ENCODE measurements at places on chromosomes 2 and 18. TPM values are rescaled to one million over a fixed set of nuclear protein-coding genes. Genes with fewer than 3 reads are reported as not detected.

GRCh38 chr18:51051105-51051712 is 21.2 kb downstream of the SMAD4 start:
- peak overlapping the region; percentile 73 for H3K27ac ChIP-seq
- H3K36me3 ChIP-seq = peaks cover 35% of the 10 kb centered on the region
- H3K4me3 ChIP-seq = no peak overlapping the region

The FOXD4L1 gene
- total RNA-seq = 0.09 TPM

DNA sequence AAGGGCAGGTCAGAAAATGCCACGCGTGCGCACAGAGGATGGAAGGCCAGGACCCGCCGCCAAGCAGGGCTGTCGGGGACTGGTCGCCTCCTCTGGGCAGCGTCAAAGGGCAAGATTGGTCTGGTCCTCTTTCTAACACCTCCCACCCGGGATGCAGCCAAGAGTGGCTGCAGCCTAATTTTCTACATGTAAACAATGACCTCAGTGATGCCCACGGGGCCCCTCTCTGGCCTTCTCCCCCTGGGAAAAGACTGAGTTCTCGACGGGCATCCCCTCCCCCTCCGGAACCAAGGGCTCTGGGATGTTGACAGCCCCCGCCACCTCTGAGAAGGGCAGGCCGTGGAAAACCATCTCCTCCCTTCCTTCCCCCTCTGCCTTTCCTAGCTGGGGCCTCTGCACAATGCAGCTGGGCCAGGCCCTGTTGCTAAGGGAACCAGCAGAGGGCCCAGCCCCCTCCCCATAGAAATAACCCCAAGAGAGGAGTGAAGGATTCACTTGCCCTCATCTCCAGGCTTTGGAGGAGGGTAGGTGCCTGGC is 80.0 kb upstream of the ZNF532 start:
- no peaks in the 10 kb centered on the region for H3K27me3 ChIP-seq
- H3K4me1 ChIP-seq = peaks cover 55% of the 10 kb centered on the region
- H3K36me3 ChIP-seq = no peaks in the 10 kb centered on the region

DNA sequence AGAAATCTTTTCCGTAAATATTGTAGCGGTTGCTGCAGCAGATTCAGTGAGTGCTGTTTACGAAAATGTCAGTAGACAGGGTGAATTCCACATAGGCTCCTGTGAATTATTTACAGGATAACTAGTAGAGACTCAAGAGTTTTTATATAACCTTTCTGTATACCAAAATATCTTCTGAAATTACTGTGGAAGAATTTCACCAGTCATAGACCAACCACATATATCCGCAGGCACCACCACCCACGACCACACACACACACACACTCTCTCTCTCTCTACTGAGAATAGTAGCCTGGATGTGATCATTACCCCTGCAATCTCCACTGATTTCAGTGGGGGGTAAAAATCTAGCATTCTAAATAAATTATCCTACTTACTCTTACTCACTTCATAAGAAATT is 341.8 kb downstream of the RBM43 start:
- H3K4me3 ChIP-seq = no peak overlapping the region
- H3K27ac ChIP-seq = no peak overlapping the region
- peaks cover 7% of the 10 kb centered on the region for H3K4me1 ChIP-seq
- DNase-seq = no peak
- H3K36me3 ChIP-seq = peaks cover 12% of the 10 kb centered on the region
- no peaks in the 10 kb centered on the region for H3K27me3 ChIP-seq

The ARID5A gene
- total RNA-seq = 8.5 TPM

DNA sequence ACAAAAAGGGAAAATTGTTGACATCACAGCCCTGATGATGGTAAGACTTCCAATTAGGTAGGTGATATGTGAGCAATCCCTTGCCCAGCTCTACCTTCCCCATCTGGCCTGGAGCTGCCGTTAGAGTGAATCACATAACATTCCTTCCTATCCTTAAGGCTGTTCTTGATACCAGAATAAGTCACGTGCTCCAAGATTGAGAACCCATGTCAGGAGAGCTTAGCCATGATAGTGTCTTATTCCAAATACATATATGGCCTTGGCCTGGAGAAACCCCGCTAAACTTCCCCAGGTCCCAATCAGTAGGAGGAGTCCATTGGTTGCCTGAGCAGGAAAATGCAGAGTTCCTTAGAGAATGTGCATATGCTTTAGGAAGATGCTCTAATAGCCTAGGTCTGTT is 70.0 kb upstream of the ACVR2A start:
- no peak overlapping the region for H3K27ac ChIP-seq
- DNase-seq = no peak
- H3K36me3 ChIP-seq = no peaks in the 10 kb centered on the region
- no peak overlapping the region for H3K4me3 ChIP-seq

DNA sequence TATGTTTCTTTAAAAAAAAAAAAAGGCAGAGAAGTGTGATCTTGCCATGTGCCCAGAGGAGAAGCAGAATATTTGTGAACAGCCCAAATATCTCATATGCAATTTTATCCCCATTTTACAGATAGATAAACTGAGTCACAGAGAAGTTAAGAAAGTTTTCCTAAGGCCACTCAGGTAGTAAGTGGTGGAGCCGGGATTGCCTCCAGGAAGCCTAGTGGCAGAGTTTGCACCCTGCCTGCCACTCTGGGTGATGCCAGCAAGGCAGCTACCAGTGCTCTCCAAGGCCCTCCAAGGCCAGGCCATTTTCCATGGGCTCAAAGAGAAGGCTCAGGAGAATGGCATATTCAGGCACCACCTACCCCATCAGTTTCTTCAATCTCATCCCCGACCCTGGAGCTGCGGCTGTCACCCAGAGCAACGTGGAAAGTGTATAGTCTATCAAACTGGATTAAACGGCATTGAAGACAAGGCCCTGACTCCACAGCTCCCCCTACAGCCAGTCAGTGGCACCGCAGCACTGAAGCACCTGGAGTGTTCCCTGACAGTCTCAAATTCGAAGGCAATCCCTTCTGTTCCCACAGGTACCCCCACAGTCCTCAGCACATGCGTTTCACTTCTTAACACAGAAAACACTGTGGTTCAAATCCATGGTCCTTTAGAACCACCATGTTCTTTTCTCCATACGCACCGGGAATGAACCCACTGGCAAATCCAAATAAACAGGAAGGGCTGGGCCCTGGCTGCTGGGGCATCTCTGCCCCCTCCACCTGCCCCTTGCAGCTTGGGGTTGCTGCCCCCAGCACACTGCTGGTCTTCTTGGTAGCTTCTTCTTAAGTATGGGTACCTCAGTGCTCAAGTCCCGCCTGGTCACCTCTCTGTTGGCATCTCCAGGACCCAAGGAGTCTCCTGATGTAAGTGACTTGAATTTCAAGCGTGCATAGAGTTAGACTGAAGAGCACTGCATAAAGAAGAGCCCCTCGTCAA is 175.3 kb downstream of the INHBB start:
- peaks cover 19% of the 10 kb centered on the region for H3K4me1 ChIP-seq
- no peak overlapping the region for H3K4me3 ChIP-seq
- peak; percentile 84 for DNase-seq

The CLHC1 gene
- total RNA-seq = 6.9 TPM

DNA sequence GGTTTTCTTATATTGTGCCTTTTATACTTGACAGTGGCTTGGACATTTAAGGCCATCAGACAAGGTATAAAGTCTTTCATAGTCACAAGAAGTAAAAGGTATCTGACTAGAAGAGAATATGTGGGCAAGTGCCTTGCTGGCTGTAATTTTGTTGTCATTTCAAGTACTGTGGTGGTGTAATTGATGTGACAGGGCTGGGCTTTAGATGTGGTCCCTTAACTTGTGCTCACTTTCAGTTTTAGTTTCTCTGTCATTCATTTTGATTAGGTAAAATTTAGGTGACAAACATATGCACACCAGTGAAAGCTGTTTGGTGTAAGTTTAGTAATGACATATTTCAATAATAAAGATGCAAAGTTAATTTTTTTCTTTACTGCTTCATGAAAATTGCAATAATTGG is 31.2 kb upstream of the TBR1 start:
- H3K36me3 ChIP-seq = no peaks in the 10 kb centered on the region
- H3K4me1 ChIP-seq = no peaks in the 10 kb centered on the region
- no peaks in the 10 kb centered on the region for H3K27me3 ChIP-seq
- H3K27ac ChIP-seq = no peak overlapping the region
- no peak overlapping the region for H3K4me3 ChIP-seq

The ASB3 gene
- total RNA-seq = 30.0 TPM

GRCh38 chr2:172673056-172673683 is 62.5 kb upstream of the RAPGEF4 start:
- no peak overlapping the region for H3K27ac ChIP-seq
- peaks cover 30% of the 10 kb centered on the region for H3K27me3 ChIP-seq
- DNase-seq = no peak
- peaks cover 7% of the 10 kb centered on the region for H3K36me3 ChIP-seq
- no peak overlapping the region for H3K4me3 ChIP-seq

GRCh38 chr18:26325771-26326170 is 99.5 kb downstream of the TAF4B start:
- H3K36me3 ChIP-seq = peaks cover 16% of the 10 kb centered on the region
- no peaks in the 10 kb centered on the region for H3K4me1 ChIP-seq
- H3K4me3 ChIP-seq = no peak overlapping the region
- DNase-seq = no peak

DNA sequence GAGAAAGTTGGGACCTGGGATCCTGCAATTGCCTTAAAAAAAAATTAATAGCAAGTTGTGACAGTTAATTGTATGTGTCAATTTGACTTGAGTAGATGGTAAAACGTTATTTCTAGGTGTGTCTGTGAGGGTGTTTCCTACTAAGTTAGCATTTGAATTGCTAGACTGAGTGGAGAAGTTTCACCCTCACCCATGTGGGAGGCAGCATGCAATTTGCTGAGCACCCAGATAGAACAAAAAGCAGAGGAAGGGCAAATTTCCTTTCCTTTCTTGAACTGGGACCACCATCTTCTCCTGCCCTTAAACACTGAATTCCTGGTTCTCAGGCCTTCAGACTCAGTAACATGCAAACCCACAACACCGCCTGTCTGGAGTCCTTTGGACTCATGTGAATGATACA is 455.7 kb downstream of the GALR1 start:
- DNase-seq = no peak
- H3K27me3 ChIP-seq = no peaks in the 10 kb centered on the region
- H3K27ac ChIP-seq = no peak overlapping the region

The NCKAP5 gene
- 0.55 TPM for total RNA-seq

The ATOH8 gene
- 0.81 TPM for total RNA-seq

DNA sequence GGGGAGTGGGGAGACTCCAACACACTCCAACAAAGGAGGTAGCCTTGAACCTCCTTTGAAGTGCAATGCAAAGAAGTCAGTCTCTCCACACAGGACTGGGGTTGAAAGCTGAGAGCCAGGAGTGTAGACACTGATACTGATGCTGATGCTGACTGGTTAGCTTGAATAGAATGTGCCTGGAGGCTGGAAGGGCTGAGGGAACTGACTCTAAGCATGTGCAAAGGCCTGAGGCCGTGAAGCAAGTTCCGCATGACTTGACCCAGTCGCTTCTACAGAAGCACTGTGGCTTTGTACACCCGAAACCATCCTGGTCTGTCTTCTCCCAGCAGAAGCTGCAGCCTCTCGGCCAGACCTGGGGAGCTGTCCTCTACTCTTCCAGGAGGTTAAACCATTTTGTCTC is 10.4 kb downstream of the FOXI3 start:
- H3K27ac ChIP-seq = no peak overlapping the region
- no peak for DNase-seq
- peaks cover 42% of the 10 kb centered on the region for H3K4me1 ChIP-seq

- H3K27ac ChIP-seq = no peak overlapping the region
- H3K4me3 ChIP-seq = no peak overlapping the region
- no peaks in the 10 kb centered on the region for H3K27me3 ChIP-seq
- H3K36me3 ChIP-seq = no peaks in the 10 kb centered on the region
- no peaks in the 10 kb centered on the region for H3K4me1 ChIP-seq
These were observed 154.8 kb upstream of the KLF7 start for GRCh38 chr2:207320381-207321159.

DNA sequence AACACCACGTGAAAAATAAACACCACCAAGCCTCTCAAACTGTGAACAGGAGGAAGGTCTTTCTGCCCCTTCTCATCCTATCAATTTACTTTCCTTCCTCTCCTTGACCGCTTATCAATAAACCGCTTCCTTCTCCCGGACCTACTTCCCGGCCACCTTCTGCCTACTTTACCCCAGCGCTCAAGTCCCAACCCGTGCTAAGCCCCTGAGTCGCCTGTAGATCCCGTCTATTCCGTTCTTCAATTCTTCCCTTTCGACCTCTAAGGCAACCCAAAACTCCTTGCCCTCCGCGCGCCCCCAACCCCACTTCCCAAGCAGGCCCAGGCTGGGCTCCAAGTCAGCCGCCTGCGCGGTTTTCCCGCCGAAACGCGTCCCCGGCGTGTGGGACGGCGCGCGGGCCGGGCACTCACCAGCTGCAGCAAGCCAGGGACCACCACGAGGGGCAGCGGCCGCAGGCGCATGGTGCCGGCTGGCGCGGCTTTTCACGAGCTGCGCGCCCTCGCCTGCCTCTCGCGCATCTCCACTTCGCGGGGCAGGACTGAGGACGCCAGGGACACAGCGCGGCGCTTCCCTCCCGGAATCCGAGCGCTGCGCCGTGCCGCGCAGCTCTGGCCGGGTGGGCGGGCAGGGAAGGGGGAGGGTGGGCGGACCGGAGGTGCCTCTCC is at the start of gene NXPH2:
TSS of gene NXPH2 (minus strand) at position 610 of the 665 bp plus-strand sequence. CDS start at position 461, 149 bp downstream.
- H3K4me3 ChIP-seq = peak within 1 kb of the TSS; percentile 83
- no peaks in the 10 kb centered on the region for H3K36me3 ChIP-seq
- DNase-seq = peak; percentile 59
- no peak within 1 kb of the TSS for H3K27ac ChIP-seq

DNA sequence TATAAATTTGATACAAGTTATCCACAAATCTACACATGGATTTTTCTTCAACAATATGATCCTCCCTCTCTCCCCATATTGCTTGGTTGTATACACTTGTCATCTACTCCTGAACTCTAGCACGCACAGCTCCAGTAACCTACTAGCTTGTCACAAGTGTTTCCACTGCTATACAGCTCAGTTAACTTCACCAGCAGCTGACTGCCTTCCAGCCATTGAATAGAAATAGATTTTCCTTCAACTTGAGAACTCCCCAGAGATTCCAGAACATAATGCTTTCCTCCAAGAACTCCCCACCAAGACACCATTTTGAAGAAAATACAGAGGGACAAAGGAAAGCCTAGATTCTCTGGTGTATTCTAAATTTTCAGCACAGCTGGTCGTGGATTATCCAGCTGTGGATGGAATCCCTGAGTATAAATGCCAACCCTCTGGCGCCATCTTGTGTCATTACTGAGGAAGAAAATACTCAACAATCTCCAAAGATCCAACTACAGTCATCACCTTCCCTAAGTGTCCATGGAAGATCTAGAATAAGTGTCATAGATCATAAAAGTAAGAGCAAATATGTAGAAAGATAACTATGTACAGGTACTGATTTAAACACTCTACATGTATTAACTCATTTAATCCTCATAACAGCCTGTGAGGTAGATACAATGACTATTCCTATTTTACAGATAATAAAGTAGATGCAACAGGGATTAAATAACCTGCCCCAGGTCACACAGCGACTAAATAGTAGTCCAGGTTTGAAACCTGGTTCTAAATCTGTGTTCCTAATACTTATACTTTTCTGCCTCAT is 156.7 kb downstream of the ARHGAP28 start:
- no peak overlapping the region for H3K27ac ChIP-seq
- H3K4me3 ChIP-seq = no peak overlapping the region
- H3K27me3 ChIP-seq = no peaks in the 10 kb centered on the region
- peak; percentile 37 for DNase-seq
- H3K4me1 ChIP-seq = peaks cover 16% of the 10 kb centered on the region
